ENCODE measurements at places on chromosomes 12 and 14. TPM values are rescaled to one million over a fixed set of nuclear protein-coding genes. Genes with fewer than 3 reads are reported as not detected.

DNA sequence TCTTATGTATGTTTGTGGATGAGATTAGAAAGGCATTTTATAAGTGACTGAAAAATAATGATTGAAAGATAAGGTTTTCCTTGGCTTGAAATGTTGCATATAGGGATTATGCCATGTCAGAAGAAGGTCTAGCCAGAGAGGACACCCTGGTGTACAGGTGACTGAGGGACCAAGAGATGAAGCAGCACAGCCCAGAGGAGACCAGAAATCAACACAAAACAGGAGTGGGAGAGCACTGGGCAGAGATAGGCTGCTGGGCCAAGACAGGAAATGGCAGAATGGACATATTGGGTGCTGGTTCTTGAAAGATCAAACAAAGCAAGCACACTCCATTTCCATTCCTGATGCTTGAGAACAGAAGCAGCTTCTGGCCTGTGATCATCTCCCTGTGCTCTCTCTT, 24.4 kb upstream of the FRMD6 start:
- peaks cover 7% of the 10 kb centered on the region for H3K4me1 ChIP-seq
- no peaks in the 10 kb centered on the region for H3K36me3 ChIP-seq

- DNase-seq: no peak
- no peaks in the 10 kb centered on the region for H3K27me3 ChIP-seq
- no peak overlapping the region for H3K4me3 ChIP-seq
Measured at GRCh38 chr14:103480595-103480994, 42.0 kb downstream of the CKB start.

GRCh38 chr12:68391937-68392336, 59.8 kb upstream of the MDM1 start:
- H3K27me3 ChIP-seq: no peaks in the 10 kb centered on the region
- H3K4me3 ChIP-seq: no peak overlapping the region
- no peak for DNase-seq

Gene SLC10A1
- total RNA-seq: not detected

Gene TNFAIP2
- total RNA-seq: 38.4 TPM

GRCh38 chr14:54450535-54450934, 9.4 kb upstream of the CNIH1 start:
- H3K27me3 ChIP-seq: no peaks in the 10 kb centered on the region
- H3K27ac ChIP-seq: no peak overlapping the region
- H3K4me1 ChIP-seq: no peaks in the 10 kb centered on the region
- no peaks in the 10 kb centered on the region for H3K36me3 ChIP-seq

Gene MYF5
- total RNA-seq: not detected

GRCh38 chr14:35399083-35399937, 5.2 kb downstream of the NFKBIA start:
- peak overlapping the region; percentile 96 for H3K27ac ChIP-seq
- peaks cover 63% of the 10 kb centered on the region for H3K4me1 ChIP-seq
- H3K4me3 ChIP-seq: no peak overlapping the region
- H3K36me3 ChIP-seq: peaks cover 27% of the 10 kb centered on the region
- DNase-seq: no peak

DNA sequence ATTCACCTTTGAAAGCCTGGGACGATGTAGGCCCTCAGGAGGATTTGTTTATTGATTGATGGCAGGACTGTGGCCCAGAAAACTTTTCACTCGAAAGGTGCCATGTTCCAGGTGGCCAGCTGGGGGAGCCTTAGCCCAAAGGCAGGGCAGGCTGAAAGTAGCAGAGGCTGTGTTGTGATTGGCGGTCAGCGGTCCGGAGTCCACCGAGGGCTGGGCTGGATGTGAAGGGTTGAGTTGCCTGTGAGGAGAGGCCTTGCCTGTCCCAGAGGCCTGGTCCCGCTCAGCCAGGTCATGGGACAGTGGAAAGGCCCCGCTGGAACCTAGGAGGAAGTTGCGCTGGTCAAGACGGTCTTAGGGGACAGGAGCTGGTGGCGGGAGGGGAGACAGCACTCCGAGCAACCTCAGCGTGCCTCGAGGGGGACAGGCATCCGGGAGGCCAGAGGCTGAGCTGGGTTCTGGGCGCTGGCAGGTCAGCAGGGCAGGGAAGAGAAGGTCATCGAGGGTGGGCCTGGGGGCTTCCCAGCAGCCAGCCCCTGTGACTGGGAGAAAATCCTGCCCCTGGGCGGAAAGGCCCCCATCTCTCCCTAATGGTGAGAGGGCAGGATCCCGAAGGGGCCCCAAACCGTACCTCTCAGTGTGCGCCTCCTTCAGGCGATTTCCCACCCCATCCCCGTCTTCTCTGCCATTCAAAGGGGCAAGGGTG, 26.3 kb downstream of the CMA1 start:
- no peaks in the 10 kb centered on the region for H3K4me1 ChIP-seq
- H3K36me3 ChIP-seq: no peaks in the 10 kb centered on the region
- H3K4me3 ChIP-seq: no peak overlapping the region
- DNase-seq: no peak
- no peak overlapping the region for H3K27ac ChIP-seq
- H3K27me3 ChIP-seq: no peaks in the 10 kb centered on the region
